ENCODE measurements at places on chromosomes 4 and X. TPM values are rescaled to one million over a fixed set of nuclear protein-coding genes. Genes with fewer than 3 reads are reported as not detected.

CXorf51A gene
- not detected for total RNA-seq

MTTP gene
- total RNA-seq = not detected

CCDC149 gene
- total RNA-seq = 2.8 TPM

PDLIM3 gene
- total RNA-seq = 6.0 TPM

All from A172 (cell line).